Cortex of kidney (tissue), 1 donor: ENCODE measurements at places on chromosomes 3 and 15.

DNA sequence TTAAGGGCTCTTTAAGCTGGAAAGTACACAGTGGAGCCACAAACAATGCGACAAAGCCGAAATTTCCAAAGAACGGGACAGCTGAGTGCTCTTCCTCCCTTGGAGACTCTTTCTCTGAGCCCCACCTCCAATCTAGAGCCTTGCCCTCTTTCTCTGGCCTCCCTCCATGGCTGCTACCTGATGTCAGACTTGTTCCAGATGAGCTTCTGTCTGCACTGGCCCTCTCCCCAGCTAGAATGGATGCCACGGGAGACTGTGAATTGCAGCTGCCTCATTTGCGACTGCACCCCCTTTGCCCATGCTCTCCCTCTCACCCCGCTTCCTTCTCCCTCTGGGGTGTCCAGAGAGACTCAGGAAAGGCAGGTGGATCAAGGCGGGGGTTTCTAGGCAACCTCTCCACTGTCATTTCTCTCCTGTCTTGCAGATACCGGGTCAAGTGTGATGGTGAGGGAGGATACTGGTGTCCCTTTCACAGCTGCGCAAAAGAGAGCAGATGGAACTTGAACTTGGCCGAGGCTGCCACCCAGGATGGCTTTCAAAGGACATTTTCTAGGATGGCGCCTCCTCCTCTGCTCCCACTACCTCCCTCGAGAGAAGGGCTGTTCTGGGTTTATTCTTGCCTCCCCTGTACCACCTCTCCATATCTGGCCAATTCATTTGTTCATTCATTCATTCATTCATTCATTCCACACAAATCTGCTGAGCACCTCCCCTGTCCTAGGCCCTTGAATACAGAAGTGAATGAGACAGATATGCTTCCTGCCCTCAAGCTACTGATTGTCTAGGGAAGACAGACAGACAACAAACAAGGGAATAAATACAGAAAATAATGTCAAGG, 12.8 kb downstream of the ATP2B2 start:
- DNase-seq = no peak

DNA sequence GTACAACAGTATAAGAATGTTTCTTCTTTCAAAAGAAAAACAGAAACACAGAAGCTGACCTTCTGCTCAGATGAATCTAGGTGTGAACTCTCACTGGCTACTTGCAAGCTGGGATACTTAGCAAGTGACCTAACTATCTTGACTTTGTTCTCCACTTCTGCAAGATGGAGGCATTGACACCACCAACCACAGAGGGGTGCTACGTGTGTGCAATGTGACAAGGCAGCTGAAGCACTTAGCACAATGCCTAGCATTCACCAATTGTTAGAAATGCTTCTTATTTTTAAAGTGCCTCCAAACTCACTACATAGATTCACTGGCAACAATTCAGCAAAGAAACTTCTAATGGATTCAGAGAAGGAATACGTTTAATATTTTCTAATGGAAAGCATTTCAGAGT, 331.4 kb upstream of the WNT5A start:
- DNase-seq = no peak

GRCh38 chr15:31373096-31373865, 46.6 kb downstream of the KLF13 start:
- DNase-seq = no peak

DNA sequence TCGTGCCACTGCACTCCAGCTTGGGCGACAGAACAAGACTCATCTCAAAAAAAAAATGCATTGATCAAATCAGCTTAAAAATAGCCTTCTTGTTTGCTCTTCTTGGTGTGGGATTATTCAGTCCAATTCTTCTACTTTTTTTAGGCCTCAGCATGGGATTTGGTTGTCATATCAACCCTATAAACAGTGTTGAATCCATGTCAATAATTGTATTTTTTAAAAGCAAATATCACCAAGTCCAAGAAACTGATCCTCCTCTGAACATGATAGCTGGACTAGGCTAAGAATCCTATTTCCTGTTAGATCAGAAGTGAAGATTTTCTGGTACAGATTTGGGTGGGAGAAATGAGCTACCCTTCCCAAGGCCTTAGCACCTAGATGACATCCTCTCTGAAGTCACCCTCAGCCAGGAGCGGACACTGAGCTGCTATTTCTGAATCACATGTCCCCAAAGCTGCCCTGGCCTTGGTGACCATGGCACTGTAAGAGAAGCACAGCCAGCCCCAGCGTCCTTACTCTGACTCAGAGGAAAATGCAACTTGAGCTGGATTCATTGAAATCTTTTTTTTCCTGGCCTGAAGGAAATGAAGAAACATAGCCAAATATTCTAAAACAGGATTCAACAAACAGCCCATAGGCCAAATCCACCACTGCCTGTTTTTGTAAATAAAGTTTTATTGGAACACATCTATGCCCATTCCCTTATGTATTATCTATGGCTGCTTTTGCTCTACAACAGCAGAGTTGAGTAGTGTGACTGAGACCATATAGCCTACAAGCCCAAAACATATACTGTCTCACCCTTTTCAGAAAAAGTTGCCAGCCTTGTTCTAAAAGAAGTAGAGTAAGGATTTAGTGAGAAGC, 215.9 kb upstream of the CTDSPL start:
- no peak for DNase-seq

- DNase-seq = no peak
These were observed 273.3 kb downstream of the ZNF385D start for GRCh38 chr3:21477541-21478288.

GRCh38 chr3:10228248-10228950, 19.9 kb upstream of the TATDN2 start:
- DNase-seq = no peak

GRCh38 chr3:46504789-46505188, 7.0 kb downstream of the RTP3 start:
- no peak for DNase-seq

DNA sequence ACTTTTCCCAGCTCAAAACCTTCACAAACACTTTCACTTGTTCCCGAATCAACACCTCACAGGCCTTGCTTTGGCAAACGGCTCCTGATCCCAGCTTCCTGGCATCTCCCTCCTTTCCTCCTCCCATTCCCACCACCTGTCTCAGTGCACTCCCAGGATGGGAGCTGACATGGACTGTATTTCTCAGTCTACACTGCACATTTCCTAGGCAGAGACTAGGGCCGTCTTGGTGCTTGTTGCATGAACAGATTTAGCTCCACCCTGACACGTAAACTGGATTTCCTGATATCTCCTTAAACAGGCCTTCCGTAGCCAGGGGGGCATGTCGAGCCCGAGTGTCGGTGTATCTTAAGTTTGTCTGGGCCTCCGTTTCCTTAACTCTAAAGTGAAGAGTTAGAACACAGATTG, 790 bp upstream of the WHAMM start:
- no peak for DNase-seq

GRCh38 chr3:59862686-59863085, 812.9 kb upstream of the CFAP20DC start:
- DNase-seq = no peak

DNA sequence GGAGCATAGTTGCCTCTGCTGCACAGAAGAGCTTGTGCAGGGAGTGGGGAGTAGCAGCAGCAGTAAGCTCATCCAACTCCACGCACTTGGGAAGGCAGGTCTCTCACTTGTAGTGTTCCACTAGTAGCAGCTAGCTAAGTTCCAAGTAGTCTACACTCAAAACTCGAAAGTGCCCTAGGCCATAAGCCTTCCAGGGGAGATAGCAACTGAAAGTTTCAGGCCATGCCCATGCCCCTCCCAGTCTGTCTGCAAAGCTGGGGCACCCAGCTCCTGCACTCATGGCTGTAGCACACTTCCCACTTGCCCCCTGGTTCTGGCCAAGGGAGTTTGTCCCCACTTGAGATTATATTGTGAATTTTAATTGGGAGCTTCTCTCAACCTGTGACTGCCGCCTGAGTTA, 57.5 kb downstream of the MFSD1 start:
- DNase-seq = no peak

DNA sequence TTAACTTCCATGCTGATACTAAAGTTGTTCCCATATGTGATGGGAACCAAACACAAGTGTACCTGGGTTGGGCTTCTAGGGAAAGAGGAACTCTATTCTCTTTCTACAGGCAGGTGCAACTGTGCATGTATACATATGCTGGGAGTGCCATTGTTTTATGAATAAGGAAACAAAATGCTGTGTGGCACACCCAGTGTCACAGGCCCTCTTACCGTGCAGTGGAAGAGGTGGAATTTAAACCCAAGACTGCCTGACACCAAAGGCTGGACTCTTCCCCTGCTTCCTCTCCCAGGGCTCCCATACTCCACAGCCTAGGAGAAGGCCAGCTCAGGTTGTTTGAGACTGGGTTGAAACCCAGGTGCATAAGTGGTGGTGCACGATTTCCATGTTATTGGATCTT, 1.9 kb upstream of the FETUB start:
- no peak for DNase-seq

DNA sequence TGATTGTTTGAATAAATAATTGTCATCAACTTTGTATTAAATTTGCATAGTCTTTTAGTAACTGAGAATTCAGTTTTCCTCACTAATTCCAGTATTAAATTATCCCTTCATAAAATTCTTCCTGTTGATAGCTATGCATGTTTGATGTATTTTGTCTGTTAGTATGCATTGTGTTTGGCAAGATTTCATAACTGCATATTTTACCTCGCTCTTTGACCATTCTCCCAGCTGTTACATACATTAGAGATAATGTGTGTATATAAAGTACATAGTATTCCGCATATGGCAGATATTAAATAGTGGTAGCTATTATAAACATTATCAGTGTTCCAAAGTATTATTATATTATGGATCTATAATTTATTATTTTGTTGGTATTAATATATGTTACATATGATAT, 10.6 kb upstream of the NFKBIZ start:
- DNase-seq = no peak

DNA sequence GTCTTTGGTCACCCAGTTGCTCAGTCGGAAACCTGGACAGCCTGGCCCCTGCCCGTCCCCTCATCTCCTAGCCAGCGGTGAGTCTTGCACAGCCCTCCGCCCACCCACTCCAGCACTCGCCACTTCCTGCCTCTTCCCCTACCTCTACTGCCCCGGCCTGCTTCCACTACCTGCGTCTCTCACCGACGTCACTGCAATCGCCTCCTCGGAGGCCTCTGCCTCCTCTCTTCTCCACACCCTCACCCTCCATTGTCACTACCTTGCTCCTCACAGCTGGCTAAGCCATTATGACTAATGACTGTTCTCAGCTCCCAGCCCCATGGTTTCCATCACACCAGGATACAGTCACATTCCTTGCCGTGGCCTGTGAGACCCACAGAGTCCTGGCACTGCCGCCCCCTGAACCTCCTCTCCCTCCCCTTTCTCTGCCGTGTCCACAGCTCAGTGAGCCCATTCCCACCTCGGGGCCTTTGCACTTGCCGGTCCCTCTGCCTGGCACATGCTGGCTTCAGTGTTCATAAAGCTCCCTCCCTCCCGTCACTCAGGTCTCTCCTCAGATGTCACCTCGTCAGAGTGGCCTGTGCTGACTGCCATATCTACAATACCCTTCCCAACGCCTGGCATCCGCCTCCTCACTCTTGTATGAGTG, 104.8 kb downstream of the FBLN2 start:
- DNase-seq = no peak

- no peak for DNase-seq
These were observed 27.9 kb downstream of the PLCL2 start for GRCh38 chr3:16912400-16913263.

DNA sequence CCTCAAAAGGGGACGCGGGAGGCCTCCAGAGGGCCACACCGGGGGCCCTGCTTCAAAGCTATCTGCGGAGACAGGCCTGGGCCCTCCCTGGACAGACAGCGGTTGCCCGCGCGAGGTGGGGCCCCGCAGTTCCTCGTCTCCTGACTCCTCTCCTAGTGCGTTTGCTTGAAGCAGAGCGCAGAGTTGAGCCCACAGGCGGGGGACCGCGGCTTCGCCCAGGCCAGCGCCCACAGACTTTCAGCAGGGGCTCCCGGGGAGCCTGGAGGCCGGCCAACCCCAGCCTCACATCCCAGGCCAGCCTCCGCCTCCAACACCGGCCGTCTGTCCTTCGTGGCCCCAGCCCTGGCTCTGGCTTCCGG, 540 bp upstream of the ADAMTS7 start:
- no peak for DNase-seq

- no peak for DNase-seq
These were observed 39.2 kb downstream of the TMEM158 start for GRCh38 chr3:45186871-45187270.

DNA sequence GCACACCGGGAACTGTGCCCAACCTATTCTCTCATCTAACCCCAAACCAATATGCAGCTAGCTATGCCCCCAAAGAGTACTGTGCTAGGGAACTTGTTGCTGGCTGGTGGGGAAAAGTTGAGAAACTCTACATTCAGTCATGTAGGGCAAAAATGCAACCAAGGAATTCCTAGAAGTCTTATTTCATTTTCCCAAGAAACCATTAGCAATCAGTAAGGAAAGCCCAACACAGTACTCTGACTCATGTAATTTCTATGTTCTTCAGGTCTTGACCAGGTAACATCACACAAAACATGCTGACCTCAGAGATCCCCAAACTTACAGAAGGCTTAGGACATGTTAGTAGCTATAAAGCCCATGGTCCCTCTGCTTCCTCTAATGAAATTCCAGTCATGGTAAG, 52.1 kb downstream of the TASOR start:
- no peak for DNase-seq
